ENCODE measurements at places on chromosomes 11 and 22.

- DNase-seq = no peak
Measured at GRCh38 chr11:61144511-61145179, 16.6 kb downstream of the VPS37C start.

DNA sequence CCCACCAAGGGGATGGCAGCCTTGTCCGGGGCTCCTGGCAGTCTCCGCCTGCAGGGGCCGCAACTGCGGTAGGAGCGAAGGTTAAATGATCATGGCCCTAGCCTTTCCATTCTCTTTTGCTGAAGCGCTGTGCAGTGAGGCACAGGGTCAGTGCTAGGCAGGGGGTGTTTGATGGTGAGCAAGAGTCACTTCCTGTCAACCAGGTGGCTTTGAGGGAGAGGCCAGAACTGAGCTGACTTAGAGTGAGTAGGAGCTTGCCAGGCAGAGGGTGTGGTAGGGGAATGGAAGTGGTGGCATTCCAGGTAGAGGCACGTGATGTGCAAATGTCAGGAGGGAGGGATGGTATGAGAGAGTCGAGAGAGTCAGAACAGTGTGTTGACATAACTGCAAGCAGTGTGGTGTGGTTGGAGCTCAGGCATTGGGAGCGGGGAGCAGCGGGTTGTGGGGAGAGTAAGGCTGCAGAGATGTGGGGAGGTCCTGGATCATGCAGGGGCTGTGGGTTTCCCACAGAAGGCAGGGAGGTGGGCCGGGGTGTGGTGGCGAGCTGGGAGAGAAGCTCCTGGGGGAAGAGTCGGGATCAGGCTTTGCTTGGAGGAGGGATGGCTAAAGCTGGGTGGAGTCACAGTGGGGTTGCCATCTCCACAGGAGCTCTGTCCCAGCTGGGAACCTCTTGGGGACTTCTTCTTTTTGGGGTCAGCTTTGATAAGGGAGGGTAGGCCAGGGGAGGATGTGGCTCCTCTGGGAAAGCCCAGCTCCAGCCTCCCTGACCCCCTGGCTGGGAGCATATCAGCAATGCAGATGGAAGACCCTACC lies 33.3 kb downstream of the AMPD3 start:
- DNase-seq = no peak

DNA sequence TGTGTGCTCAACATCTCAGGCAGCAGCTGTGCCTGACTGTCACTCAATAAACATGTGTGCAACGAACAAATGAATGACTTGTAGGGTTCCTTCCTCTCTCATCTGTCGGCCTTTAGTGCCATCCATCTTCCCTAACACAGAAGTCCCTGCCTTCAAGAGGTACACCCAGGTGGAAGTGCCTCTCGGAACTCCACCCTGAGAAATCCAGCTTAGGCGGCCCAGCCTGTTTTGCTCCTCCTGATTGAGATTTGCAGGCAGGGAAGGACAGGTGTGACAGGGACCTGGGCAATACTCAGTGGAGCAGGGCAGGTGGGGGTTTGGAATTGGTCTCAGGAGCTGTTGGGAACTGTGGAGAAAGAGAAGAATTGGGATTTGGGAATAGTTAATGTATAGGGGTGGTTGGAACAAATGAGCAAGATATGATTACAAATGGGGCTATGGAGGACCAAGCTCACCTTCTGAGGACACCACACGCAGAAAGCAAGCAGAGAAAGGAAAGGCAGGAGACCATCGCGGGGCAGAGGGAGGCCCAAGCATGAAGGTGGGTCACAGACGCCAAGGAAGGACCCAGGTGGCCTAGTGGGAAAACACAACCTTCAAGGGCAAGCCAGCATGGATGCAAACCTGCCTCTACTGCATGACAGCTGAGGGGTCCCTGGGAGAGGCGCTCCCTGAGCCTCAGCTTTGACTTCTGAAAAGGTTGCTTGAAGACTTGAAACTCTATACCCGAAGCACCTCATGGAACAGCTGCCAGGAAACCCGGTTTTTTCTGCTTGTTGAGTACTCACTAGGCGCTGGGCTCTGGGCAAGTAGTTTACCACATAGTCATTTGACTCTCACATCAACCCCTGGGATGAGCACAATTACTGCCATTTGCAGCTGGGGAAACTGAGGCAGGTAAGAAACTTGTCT lies 40.9 kb upstream of the ANO1 start:
- DNase-seq = no peak

DNA sequence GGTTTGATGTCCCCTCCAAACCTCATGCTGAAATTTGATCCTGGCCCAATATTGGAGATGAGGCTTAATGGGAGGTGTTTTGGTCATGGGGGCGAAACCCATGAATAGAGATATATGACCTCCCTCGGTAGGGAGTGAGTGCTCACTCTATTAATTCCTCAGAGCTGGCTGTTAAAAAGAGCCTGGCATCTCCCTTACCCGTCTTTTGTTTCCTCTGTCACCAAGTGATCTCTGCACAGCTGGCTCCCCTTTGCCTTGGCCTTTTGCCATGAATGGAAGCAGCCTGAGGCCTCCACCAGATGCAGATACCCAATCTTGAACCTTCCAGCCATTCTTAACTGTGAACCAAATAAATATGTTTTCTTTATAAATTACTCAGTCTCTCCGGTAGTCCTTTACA lies 4.5 kb upstream of the CCDC81 start:
- DNase-seq = no peak

DNA sequence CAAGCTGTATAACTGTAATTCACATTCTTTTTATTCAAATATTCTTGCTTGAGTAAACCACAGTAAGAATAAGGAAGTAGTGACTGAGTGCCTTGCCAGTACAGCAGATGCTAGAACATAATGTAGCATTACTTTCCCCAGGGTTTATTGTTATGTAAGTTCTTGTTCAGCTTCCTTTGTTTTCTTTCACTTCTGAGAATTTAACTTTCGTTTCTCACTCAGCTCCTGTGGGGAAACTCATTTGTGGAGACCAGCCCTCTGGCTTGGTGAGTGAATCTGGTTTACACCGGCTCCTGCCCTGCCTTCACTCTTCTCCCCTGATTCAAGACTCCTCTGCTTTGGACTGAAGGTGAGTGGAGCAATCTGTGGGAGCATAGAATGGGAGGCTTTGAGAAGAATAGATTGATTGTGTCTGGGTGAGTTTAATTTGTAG lies at the start of gene TRIM22:
Gene TRIM22 (plus strand): TSS at position 240 of the 433 bp plus-strand sequence. CDS start 6,443 bp downstream, outside the sequence.
- DNase-seq = peak; percentile 87

- no peak for DNase-seq
Measured at GRCh38 chr11:63920939-63921417, 4.0 kb upstream of the RCOR2 start.

DNA sequence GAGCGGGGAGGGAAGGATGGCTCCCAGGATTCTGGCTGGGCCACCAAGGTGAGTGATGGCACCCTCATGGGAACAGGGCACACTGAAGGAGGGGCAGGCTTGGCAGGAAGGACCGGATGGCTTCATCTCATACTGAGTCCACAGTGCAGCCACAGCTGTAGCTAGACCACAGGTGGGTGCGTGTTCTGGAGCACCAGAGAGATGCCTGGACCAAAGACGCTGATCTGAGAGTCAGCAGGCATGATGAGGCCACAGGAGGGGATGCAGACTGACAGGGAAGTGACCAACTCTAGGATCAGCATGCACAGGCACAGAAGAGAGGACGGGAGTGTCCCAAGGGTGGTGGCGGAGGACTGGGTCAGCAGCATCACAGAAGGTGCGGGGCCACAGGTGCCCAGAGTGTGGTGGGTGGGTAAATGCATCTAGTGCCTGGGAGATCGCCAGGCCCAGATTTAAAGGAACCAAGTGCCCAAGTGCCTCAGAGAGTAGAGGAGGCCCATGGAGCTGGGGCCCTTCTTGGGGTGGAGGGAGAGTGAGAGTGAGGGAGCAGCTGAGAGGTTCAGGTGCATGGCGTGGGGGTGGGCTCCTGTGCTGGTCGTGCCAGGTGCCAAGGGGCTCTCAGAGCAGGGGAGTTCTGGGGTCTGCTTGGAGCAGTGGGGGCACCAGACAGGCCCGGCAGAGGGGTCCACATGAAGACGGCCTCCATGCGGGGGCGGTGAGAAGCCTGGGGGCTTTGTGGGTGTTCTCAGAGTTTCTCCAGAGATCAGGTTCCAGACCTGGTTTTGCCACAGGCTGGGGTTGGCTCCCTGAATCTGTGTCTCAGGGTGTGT lies 113.7 kb downstream of the CEP164 start:
- no peak for DNase-seq

DNA sequence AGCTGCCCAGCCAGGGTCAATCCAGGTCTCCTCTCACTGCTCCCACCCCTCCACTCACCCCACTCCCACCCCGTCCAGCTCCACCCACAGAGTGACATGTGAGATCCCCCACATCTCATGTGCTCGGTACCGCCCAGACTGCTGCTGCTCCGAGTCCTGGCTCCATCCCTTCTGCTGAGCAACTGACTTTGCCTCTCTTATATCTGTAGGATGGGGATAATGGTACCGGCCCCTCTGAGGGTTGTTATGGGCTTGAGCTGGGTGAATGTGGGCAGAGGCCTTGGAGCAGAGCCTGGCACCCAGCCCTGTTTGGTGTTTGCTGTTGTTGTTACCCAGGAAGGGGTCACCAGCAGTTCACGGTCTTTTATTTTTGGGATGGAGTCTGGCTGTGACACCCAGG lies 77.0 kb downstream of the ST3GAL4 start:
- no peak for DNase-seq

- no peak for DNase-seq
Measured at GRCh38 chr11:112651386-112651785, 309.8 kb upstream of the NCAM1 start.

- DNase-seq = peak; percentile 85
Measured at GRCh38 chr11:46006418-46007070, 84.1 kb downstream of the LARGE2 start.

DNA sequence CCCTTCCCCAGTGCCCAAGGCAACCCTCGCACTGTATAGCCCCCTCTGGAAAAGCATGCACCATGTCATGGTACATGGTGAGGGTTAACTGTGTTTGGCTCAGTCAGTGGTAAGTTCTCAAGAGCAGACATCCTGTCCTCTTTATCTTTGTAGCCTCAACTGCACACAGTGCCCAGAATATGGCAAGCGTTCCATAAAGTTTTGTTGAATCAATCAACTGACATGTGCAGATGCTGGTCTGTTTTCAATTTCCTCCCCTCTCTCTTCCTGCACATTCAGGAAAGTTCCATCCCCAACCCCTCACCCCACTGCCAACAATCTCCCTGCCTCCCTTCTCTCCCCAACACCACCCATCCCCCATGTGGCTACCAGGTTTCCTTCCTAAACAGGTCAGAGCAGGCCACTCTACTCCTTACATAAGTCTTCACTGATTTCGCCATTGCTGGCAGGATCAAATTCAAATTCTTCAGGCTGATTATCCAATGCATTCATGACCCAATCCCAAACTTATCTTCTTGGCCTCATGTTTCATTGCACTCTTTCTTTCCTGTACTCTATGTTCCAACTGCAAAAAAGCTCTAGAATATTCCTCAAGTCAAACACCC lies 15.5 kb upstream of the TMPRSS5 start:
- DNase-seq = no peak

- peak; percentile 35 for DNase-seq
Measured at GRCh38 chr11:61095021-61095420, 7.3 kb upstream of the CD5 start.

DNA sequence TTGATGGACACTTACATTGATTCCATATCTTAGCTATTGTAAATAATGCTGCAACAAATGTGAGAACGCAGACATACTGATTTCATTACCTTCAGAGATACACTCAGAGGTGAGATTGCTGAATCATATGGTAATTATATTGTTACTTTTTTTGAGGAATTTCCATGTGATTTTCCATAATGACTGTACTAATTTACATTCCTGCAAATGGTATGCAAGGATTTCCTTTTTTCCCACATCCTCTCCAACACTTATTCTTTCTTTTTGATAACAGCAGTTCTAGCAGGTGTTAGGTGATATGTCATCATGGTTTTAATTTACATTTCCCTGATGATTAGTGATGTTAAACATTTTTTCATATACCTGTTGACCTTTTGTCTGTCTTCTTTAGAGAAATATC lies 207.7 kb downstream of the C11orf87 start:
- DNase-seq = no peak

GRCh38 chr11:94049351-94049750 lies 28.2 kb downstream of the HEPHL1 start:
- no peak for DNase-seq

GRCh38 chr11:14026961-14027360 lies 64.4 kb downstream of the SPON1 start:
- DNase-seq = no peak

DNA sequence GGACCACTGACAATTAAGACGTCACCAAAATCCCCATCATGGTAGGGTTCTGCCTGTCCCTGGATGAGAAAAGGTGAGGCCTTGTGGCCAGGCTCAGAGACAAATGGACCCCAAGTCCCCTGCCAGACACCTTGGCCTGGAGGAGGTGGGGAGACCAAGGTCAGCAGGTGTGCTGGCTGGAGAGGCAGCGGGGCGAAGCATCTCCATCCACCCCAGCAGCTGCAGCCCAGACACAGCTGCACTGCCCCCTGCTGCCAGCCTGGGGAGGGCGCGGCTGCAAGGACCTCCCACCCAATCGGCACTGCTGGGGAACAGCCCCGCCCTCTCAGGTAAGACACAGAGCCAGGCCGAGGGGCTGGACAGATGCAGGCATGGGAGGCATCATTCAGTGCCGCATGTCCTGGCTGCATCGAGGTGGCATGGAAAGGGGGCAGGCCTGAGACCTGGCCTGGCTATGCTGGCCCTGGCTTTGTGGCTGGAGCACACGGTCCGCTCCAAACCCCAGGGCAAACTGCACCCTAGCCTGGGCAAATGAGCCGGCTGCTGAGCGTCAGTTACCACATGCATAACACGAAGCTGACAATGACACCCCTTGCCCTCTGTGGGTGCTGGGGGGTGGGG lies 12.2 kb upstream of the MFNG start:
- peak; percentile 15 for DNase-seq

DNA sequence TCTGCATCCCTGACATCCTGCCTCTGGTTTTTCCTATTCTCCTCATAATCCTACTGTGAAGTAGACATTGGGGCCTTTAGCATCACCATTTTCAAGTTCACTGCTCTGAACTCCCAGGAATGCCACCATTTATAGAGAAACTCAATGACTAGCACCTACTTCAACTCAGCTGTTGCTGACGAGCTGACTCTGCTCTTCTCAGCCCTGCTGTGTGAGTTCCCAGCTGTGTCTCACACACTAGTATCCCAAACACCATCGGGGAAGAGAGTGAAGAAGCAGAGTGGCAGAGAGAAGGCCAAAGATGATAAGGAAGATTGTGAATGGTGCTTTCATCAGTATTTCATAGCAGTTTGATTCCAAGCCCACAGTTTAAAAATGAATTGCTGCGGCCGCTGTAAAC lies 71.9 kb downstream of the PLEKHA7 start:
- no peak for DNase-seq

Data from inflammatory macrophage treated with lipopolysaccharide for 1 hour (primary cell).